ENCODE measurements at places on chromosomes 12 and 14.

- no peak for DNase-seq
These were observed 288.7 kb downstream of the NAV3 start for GRCh38 chr12:78119351-78119918.

DNA sequence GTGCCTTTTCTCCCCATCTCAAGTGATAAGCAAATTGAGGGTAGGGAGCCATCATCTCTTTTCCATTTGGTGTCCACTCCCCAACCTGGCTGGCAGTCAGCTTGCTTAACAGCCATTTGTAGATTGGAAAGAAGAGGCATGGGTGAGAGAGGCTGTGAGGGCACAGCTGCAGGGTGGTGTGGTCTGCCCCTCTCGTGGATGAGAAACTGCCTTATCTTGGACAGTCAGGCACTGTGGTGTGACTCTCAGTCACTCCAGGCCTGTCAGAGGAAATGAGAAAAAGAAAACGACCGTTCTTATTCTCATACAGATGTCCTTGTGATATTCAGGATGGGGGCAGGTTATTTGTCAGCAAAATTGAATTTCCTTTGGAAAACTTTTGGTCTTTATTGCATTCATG lies 65.1 kb upstream of the SRSF5 start:
- DNase-seq = no peak

DNA sequence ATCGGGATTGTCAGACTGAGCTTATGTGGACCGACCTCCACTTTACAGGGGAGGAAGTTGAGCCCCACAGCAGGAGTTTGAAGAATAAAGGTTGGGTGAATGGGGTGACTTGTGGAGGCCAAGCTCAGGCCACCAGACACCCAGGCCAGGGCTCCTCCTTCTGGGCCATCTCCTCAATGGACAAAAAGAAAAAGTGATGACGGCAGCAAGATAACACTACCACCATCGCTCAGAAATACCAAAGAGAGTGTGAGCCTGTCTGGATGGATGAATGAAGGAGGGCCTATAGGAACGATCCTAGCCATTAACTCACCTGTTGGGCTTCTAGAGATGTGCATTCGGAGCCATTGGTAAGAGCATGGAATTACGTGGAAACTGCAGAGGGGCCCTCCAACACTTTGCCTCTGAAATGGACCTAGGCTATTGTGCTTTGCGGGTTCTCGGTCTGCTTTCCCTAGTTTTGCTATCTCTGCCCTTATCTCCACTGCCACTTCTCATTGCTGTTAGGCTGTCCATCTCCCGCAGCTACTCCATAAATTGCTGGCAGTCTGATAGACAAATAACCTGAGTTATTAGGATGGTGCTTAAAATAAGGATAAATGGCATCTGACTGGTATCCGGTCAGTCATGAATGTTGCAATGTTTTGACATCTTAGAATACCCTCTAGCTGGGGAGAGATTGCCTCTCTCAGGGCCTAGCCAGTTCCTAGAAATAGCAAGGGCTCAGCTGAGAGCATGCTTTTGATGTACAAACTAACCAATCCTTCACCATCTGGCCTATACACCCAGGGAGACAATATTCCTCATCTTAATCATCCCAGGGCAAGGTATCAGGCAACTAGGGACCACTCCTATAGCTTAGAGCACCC lies 9.6 kb upstream of the PLEK2 start:
- no peak for DNase-seq

DNA sequence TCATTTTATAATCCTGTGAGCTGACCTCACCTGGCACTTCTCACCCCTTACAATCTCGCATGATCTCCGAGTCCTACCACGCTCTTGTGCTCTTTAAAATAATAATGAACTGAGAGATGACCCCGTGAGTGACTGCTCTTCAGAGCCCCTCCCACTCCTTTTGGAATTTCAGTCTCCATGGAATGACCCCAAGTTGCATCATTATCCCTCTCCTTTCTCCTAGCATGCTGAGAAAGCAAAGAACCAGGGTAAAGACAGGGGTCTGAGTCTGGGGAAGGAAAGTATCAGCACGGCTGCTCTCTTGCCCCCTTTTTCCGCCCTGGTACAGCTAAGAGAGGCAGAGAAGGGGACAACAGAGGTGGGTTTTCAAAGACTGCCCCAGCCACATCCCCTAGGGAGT lies 178.3 kb upstream of the PLEKHA5 start:
- DNase-seq = no peak

GRCh38 chr14:35304812-35305462 lies 12.8 kb downstream of the PSMA6 start:
- DNase-seq = no peak

DNA sequence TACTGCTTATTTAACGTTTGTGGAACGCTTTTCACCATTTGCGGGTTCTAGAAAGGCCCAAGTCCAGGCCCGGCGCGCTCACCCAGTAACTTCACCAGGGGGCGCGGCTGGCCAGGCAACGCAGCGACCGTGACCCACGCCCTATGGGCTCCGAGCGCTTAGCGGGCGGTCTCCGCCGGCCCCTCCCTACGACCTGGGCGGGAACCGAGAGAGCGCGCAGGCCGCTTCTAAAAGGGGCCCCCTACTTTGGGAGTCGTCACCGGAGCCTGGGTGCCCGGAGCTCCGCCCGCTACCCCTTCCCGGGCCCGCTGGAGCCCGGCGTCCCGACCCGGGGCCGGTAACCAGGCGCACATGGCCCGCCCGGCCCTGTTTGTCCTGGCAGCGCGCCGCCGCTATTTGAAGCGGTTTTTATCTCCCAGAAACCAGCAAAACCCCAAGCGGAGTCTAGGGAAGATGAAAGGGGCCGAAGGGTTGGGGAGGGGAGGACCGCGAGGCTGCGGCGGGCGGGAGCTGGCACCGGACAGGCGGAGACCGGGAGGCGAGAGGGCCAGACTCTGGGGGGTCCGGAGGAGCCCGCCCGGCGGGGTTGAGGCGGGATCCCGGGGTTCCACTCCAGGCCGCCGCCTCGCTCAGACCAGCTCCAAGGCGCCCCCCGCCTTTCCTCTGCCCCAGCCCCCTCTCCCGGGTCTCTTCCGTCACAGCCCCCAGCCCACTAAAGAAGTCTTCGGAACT lies 3.5 kb upstream of the AAAS start:
- DNase-seq = peak; percentile 87

- DNase-seq = no peak
These were observed 152.4 kb downstream of the TSPAN9 start for GRCh38 chr12:3229577-3229976.

All from stromal cell of bone marrow (primary cell).